ENCODE measurements at places on chromosomes 2 and 18.

- DNase-seq: no peak
These were observed 52.0 kb upstream of the COL3A1 start for GRCh38 chr2:188922191-188922590.

- DNase-seq: no peak
These were observed 28.9 kb upstream of the HDAC4 start for GRCh38 chr2:239429473-239430350.

DNA sequence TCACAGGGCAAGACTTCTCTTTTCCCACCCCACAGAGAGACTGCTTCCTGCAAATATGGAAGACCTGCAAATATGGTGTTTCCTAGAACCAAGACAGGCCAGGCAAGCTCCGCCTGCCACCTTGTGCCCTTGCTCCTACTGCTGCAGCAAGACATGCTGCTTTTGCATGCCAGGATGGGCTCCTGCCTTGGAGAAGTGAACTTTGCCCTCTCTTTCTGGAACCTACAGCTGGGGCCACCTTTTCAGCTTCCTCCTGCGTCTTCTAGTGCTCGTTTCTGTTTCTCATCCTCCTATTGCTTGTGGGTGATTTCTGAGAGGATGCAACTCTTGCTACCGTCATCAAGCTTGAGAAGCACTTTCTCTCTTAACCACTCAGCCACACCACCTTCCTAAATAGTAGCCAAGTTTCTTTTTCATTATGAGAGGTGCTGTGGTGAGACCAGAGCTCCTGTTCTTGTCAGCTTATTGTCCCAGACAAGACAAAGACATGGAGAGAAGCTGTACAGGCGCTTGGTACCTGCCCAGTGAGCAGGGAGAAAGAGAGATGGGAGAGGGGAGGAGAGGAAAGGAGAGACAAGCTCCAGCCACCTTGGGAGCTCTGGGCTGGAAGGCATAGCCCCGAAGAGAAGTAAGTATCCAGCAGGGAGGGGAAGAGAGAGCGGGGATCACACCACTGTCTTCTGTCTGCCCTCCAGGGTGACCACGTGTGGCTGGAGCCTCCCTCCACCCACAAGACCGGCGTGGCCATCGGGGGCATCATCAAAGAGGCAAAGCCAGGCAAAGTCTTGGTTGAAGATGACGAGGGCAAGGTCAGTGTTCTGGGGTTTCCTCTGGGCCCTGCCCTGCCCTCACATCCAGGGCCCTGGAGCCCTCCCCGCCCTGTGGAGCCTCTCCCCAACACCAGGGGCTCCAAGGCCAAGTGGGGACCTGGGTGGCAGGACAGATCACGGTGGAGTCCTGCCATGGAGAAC lies 28.3 kb downstream of the MYO7B start:
- DNase-seq: no peak

- DNase-seq: no peak
These were observed 85.6 kb upstream of the TSPYL6 start for GRCh38 chr2:54341656-54342055.

- no peak for DNase-seq
These were observed 84.3 kb downstream of the FEZ2 start for GRCh38 chr2:36513661-36514060.

DNA sequence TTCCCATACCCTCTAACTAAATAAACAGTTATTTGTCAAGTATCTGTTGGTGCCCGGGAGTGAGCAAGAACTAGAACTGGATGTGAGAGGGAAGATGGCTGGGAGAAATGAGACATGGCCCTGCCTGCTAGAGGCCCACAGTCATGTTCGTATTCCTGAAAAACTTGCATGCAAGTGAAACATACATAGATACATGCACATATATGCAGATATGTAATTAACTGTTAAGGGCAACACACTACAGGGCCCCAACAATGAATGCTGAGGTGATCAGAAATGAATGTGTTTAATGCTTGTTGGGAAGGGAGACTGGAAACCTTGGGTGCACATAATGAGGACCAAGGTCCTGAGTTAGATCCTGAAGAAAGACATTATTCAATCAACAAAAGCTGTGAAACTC lies 49.8 kb downstream of the ADD2 start:
- no peak for DNase-seq

- no peak for DNase-seq
These were observed 259.2 kb downstream of the SH3BP4 start for GRCh38 chr2:235211056-235211455.

- DNase-seq: no peak
These were observed 395.4 kb upstream of the ACVR2A start for GRCh38 chr2:147449323-147449991.

GRCh38 chr18:14031053-14031452 lies 101.2 kb downstream of the ZNF519 start:
- DNase-seq: no peak

Data from activated B cell treated with CpG ODN at 0.5 μM for 24 hours (primary cell).